ENCODE measurements at places on chromosomes 4 and X. TPM values are rescaled to one million over a fixed set of nuclear protein-coding genes. Genes with fewer than 3 reads are reported as not detected.

The TCEAL4 gene
- total RNA-seq, result 56.5 TPM

The FGF16 gene
- total RNA-seq, result not detected

The GLRB gene
- 2.0 TPM for total RNA-seq

The KCNIP4 gene
- 30.4 TPM for total RNA-seq

The PLP1 gene
- 0.20 TPM for total RNA-seq

The SULT1B1 gene
- 0.10 TPM for total RNA-seq

The FTSJ1 gene
- total RNA-seq, result 87.6 TPM

The TAF9B gene
- total RNA-seq, result 30.4 TPM

The NXF2B gene
- 0.74 TPM for total RNA-seq

The HADH gene
- total RNA-seq, result 10.8 TPM

The NOX1 gene
- not detected for total RNA-seq

The PCSK1N gene
- total RNA-seq, result 127 TPM

The ACTRT1 gene
- not detected for total RNA-seq

The BST1 gene
- not detected for total RNA-seq

The LIMCH1 gene
- total RNA-seq, result 22.5 TPM

The AKAP4 gene
- not detected for total RNA-seq

The KIF4A gene
- 4.6 TPM for total RNA-seq

The MTNR1A gene
- total RNA-seq, result not detected

The PNMA6F gene
- total RNA-seq, result not detected

The LRP2BP gene
- total RNA-seq, result 1.1 TPM
